ENCODE measurements at places on chromosomes 6 and 20. TPM values are rescaled to one million over a fixed set of nuclear protein-coding genes. Genes with fewer than 3 reads are reported as not detected.

Gene NKAIN2
- 8.1 TPM for total RNA-seq

DNA sequence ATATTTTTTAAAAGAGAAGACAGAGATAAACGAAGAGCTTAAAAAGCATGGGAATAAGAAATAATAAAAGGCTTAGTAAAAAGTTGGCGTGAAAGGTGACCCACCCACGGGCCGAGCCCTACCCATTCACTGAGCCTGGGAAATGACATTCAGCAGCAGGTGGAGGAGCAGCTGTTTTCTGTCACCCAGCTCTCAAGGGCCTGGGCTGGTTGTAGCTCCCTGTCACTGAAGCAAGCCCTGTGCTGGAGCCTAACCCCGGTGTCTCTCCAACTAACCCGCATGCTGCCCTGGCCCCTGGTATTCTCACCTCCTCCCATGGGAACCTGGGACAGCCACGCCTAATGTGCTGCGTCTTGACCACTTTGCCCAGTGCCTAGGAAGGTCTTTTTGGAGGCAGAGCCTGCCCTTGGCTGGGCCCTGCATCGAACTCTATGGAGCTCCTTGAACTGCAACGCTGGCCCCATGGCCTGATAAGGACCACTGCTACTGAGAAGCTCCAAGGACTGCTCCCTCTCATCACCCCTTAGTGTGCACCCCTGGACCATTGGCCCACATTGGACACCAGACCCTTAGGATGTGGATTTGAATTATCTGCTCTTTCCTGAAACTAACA lies 68.8 kb upstream of the IYD start:
- DNase-seq: no peak

DNA sequence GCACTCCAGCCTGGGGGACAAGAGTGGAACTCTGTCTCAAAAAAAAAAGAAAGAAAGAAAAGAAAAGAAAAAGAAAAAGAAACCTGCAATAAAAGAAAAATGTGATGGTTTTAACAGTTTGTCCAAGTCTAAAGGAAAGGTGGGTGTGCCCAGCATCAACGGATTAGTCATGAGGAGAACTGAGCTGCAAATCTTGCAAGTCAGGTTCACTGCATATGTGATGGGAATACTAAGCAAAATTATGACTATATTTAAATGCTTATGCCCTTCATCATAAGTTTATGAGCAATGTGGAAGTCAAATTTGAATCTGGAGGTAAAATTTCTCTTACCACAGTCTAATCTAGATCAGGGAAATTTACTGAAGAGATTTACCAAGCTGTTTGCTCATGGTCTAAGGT lies 13.1 kb upstream of the CDK19 start:
- no peak for DNase-seq

DNA sequence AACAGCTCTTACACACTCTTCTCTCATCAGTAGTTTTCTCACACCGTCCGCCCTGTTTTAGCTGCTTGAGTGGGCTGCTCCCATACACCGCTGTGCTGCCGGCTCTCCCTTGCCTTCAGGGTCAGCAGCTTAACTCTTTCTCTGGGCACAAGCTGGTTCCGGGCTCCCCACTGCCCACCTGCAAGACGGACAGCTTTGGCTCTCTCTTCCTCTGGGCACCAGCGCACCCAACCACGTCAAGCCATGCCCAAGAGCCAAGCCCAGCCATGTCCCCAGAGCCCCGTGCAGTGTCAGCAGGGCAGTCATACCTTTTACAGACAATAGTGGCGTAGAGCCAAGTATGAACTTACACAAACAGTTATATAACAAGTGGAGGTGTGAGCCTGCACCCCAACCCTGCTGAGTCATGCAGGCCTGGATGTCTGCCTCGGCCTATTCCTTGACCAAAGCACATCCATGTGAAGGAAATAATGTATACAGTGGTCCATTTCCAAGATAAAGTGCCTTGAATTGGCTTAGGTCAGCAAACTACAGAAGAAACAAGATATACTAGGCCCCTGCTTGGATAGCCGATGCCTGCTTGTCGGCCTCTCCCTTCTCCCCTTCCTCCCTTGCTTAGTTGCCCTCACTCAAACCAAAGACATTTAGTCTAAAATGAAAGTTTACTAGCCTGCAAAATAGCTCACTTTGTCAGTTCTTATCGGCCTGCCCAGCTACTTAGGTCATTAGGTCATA lies 89.3 kb downstream of the JPH2 start:
- DNase-seq: no peak

Data from tibial nerve (tissue), 4 donors.